Karpas-422 (cell line): ENCODE measurements at places on chromosomes 4 and X. TPM values are rescaled to one million over a fixed set of nuclear protein-coding genes. Genes with fewer than 3 reads are reported as not detected.

The NPY1R gene
- total RNA-seq = not detected in 2 replicates

The UGT8 gene
- total RNA-seq = not detected in 2 replicates

The CENPI gene
- 5.9 and 13.5 TPM in 2 replicates for total RNA-seq

The SYTL4 gene
- total RNA-seq = 0.30 and 1.2 TPM in 2 replicates

The MAGEA2 gene
- total RNA-seq = not detected in 2 replicates

The MAGEB10 gene
- not detected in 2 replicates for total RNA-seq

The FDCSP gene
- not detected in 2 replicates for total RNA-seq

The ING2 gene
- 5.4 and 7.5 TPM in 2 replicates for total RNA-seq

The TKTL1 gene
- total RNA-seq = not detected in 2 replicates

The CLDN2 gene
- total RNA-seq = not detected in 2 replicates

The FIP1L1 gene
- total RNA-seq = 89.0 and 95.0 TPM in 2 replicates

The MND1 gene
- 46.9 and 47.1 TPM in 2 replicates for total RNA-seq

The GABRG1 gene
- total RNA-seq = not detected in 2 replicates

The TREX2 gene
- 0.30 and 1.2 TPM in 2 replicates for total RNA-seq

The STK32B gene
- total RNA-seq = not detected in 2 replicates

The CXorf65 gene
- total RNA-seq = 0.36 TPM in 1 of 2 replicates, not detected in the other

The CTAG1A gene
- total RNA-seq = not detected in 2 replicates

The PRRG3 gene
- total RNA-seq = not detected in 2 replicates

The POLR2B gene
- 122 and 125 TPM in 2 replicates for total RNA-seq

The SERTM2 gene
- total RNA-seq = not detected in 2 replicates

The FOXP3 gene
- total RNA-seq = 0.07 TPM in 1 of 2 replicates, not detected in the other

The KIAA1210 gene
- total RNA-seq = 0.87 and 1.2 TPM in 2 replicates

The MAGED4B gene
- total RNA-seq = not detected in 2 replicates

The GRIA3 gene
- not detected in 2 replicates for total RNA-seq

The PTCHD1 gene
- total RNA-seq = not detected in 2 replicates

The SYP gene
- 0.86 and 1.2 TPM in 2 replicates for total RNA-seq

The UCHL1 gene
- 0.58 TPM in 1 of 2 replicates, not detected in the other for total RNA-seq

The FAM156A gene
- 7.2 and 22.1 TPM in 2 replicates for total RNA-seq

The LRBA gene
- 113 and 131 TPM in 2 replicates for total RNA-seq

The CTSO gene
- 8.0 and 18.9 TPM in 2 replicates for total RNA-seq

The VCX3B gene
- total RNA-seq = not detected in 2 replicates

The VSIG4 gene
- not detected in 2 replicates for total RNA-seq

The USP38 gene
- 16.6 and 31.3 TPM in 2 replicates for total RNA-seq

The MAGEC2 gene
- total RNA-seq = not detected in 2 replicates

The METTL14 gene
- 11.6 and 33.4 TPM in 2 replicates for total RNA-seq

The STX18 gene
- 17.9 and 43.8 TPM in 2 replicates for total RNA-seq

The SEC24D gene
- total RNA-seq = 45.6 and 65.0 TPM in 2 replicates
